Stimulated activated CD8-positive, alpha-beta memory T cell treated with anti-CD3 and anti-CD28 coated beads, Interleukin-4, amount 100 ng/mL, for 4 hours (primary cell): ENCODE measurements at places on chromosomes 5 and 9.

- DNase-seq = no peak
Measured at GRCh38 chr5:9441610-9442009, 104.3 kb downstream of the SEMA5A start.

GRCh38 chr5:101580591-101580990 lies 677.5 kb upstream of the ST8SIA4 start:
- no peak for DNase-seq

GRCh38 chr5:132293066-132293991 lies 865 bp upstream of the SLC22A4 start:
- DNase-seq = peak; percentile 70

GRCh38 chr5:26948921-26949320 lies 89.5 kb downstream of the CDH9 start:
- DNase-seq = no peak

DNA sequence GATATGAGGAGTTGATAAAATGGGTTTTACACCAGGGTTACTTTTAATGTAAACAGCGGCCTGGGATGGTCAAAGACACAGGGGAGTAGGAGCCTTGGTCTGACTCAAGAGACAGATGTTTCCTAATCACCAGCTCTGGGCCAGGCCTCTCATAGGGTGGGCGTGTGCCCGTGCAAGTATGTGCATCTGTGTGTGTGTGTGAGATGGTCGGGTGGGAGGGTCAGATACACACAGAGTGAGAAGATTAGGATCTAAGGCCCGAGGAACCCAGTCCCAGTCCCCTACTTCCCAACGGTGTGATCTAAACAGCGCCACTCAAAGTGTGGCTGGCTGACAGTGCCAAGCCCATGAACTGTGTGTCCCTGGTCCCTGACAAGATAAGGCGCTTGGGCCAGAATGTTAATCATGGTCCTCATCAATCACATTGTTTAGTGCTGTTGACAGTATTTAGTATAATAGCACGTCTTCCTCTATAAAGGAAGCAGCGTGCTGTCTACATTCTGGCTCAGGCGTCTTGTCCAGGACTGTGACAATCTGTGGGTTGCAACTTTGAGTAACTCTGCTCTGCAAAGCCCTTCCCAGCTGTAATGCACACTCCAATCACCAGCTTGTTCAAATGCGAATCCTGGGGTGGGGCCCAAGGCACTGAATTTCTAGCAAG lies 173.7 kb downstream of the DAB2IP start:
- no peak for DNase-seq

GRCh38 chr5:178383919-178384815 lies 151.6 kb upstream of the PHYKPL start:
- DNase-seq = no peak

DNA sequence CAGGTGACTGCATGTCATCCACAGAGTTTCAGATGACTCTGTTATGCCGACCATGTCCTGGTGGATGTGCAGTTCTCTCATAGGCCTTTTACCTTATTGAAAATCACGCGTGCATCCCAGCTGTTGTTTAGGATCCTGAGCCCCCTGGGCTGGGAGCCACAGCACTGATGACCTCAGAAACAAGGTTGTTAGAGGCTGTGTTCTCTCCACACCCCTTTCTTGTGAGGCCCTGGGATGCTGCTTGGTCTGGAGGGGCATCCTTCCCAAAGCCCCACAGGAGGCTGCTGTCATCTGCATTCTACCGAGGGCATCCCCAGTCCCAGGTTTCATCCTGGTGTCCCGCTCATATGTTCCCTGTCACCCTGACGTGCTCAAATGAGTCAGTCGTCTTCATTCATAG lies 76.5 kb upstream of the IRX4 start:
- DNase-seq = no peak

GRCh38 chr5:1180841-1181271 lies 20.5 kb upstream of the SLC6A19 start:
- DNase-seq = no peak

DNA sequence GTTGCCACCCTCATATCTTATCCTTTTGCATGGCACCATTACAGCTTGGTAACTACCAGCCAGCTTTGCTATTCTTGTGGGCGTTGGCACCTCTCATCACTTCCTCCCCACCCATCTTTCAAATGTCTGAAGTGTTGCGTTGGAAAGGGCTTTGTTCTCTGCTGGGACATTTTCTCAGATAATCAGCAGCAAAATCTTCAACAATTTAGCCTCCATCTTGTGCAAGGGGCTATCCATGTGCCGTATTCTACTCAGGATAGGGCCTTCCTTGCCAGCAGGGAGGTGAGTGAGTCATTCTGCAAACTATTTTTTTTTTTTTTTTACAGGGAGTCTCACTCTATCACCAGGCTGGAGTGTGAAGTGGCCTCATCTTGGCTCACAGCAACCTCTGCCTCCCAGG lies 62.1 kb upstream of the NUDT12 start:
- DNase-seq = no peak

DNA sequence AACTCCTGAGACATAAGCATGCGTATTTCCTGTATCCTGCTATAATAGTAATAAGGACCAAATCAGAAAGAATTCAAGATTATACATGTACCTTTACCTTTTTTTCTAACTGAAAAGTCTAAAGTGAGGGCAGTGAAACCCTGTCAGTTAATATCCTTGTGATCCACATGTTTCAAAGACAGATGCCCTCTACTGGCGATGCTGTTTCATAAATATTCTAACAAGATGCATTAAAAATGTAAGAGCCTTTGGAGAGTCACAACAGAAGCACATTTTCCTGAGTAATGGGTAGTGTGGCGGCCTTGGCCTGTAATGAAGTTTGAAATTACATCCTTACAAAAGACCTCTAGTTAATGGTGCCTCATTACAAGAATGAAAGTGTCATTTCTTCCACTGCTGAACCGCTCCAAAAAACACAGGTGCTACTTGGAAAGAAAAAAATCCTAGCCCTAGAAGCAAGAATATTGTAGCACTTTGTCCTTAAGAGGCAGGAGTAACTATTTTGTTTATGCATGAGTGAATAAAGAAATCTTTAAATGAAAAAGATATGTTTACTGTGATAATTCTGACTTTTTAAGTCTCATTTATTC lies 232.6 kb downstream of the EPB41L4A start:
- DNase-seq = no peak

- no peak for DNase-seq
Measured at GRCh38 chr5:147568710-147569406, 59.0 kb upstream of the DPYSL3 start.

GRCh38 chr5:137344723-137345322 lies 154.3 kb downstream of the SPOCK1 start:
- DNase-seq = no peak

DNA sequence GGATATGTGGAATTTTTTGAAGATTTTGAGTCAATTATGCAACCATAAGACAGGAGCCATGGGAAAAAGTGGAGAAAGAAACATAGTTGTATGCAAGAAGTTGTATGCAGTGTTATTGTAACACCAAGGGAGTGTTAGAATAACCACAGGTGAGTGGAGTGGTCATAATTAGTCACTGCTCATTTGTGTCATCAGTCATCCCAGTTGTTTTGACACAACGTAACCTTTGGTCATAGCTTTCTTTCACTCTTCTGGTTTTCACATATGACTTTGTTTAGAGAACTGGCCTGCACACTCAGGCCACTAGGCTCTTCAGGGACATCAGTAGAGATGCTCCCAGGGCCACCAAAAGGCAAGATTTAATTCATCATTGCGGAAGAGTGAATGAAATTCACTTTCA lies 158.7 kb upstream of the HMHB1 start:
- no peak for DNase-seq

- DNase-seq = no peak
Measured at GRCh38 chr9:106843371-106843770, 19.6 kb upstream of the ZNF462 start.

GRCh38 chr5:83965441-83965840 lies 244.8 kb upstream of the HAPLN1 start:
- DNase-seq = no peak

DNA sequence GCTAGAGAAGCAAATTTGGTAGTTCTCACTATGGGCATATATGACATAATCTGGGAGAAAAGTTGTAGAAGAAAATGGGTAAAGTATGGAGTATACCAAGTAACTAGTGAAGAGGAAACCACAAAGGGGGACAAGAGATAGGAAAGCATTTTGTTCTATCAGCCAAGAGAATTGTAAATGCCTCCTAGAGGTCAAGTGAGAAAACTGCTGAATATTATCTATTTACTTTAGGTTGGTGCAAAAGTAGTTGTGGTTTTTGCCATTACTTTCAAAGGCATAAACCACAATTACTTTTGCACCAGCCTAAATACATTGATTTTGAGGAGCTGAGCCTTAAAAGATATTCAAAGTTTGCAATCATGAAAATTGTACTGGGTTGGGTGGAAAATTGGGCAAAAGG lies 126.7 kb upstream of the GRHPR start:
- DNase-seq = no peak

- no peak for DNase-seq
Measured at GRCh38 chr5:63055421-63055820, 476.8 kb downstream of the LRRC70 start.

DNA sequence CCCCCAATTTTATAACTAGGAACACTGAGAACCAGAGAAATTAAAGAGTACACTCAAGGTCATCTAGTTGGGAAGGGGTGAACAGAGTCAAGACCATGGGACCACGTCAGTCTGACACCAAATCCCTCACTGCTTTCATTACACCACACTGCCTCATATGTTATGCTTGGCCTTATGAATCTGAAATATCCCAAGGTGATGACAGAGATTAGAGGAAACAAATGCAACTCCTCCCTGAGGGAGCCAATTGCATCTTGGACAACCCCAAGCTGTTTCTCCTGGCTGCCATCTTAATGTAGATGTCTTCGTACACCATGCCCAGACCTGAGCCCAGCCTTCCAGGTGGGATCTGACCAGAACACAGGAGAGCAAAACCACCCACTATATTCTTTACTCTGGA lies 60.6 kb upstream of the ABCA1 start:
- DNase-seq = no peak

GRCh38 chr5:126031989-126032716 lies 391.1 kb upstream of the GRAMD2B start:
- DNase-seq = no peak

- DNase-seq = no peak
Measured at GRCh38 chr9:92349771-92350739, 24.3 kb downstream of the CENPP start.

DNA sequence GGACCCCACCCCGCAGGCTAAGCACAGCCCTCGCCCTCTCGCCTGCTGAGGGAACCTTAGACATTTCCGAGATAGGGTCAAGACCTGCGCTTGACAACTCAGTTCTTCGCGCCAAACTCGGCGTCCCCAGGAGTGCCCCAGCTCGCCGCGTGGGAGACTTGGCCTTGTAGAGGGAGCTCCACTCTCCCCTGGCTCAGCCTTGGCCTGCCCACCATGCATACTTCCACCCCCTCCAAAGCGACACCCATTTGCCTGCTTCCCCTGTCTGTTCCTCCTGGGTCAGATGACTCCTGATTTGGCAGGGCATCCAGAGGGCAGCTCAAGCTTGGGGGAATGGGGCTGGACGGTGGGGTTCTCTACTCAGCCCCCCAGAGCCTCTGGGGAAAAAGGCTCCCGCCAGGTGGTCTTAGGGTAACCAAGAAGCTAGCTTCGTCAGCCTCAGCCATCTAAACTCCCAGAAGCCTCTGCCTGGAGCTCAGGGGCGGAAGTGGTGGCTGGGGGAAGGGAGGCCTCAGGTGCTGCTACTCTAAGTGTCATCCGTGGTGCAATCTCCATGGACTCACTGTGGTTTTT lies 560 bp downstream of the DOCK2 start:
- peak; percentile 43 for DNase-seq

DNA sequence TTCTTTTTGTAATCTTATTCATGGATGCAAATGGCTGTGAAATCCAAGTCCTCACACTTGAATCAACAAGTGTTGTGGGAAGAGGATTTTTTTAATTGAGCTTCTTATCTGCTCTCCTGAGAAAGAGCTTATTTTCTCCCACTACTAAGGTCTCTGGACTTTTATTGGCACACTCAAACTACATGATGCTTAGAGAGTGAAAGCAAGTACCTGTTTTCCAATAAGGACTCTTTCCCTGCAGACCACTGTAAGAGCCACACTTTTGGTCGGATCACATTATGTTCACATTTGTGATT lies 546.4 kb upstream of the ARRDC3 start:
- no peak for DNase-seq

- DNase-seq = no peak
Measured at GRCh38 chr9:114316605-114317230, 6.2 kb upstream of the ORM1 start.

GRCh38 chr5:172540099-172540870 lies 86.0 kb upstream of the SH3PXD2B start:
- DNase-seq = no peak

GRCh38 chr5:81202655-81203054 lies 30.5 kb upstream of the CKMT2 start:
- no peak for DNase-seq

GRCh38 chr5:179270581-179271427 lies 74.5 kb downstream of the ADAMTS2 start:
- DNase-seq = no peak

GRCh38 chr9:137348769-137349470 lies 46.8 kb upstream of the NRARP start:
- no peak for DNase-seq
